CD4-positive, alpha-beta T cell treated with Interleukin-17A for 4 hours (primary cell): ENCODE measurements at places on chromosomes 2 and 18.

GRCh38 chr18:57249179-57249578 is 102.3 kb downstream of the BOD1L2 start:
- DNase-seq: no peak

GRCh38 chr2:202152104-202152715 is 79.2 kb downstream of the KIAA2012 start:
- DNase-seq: no peak

- DNase-seq: no peak
Observed at GRCh38 chr18:21341141-21341540, 99.1 kb downstream of the GREB1L start.

DNA sequence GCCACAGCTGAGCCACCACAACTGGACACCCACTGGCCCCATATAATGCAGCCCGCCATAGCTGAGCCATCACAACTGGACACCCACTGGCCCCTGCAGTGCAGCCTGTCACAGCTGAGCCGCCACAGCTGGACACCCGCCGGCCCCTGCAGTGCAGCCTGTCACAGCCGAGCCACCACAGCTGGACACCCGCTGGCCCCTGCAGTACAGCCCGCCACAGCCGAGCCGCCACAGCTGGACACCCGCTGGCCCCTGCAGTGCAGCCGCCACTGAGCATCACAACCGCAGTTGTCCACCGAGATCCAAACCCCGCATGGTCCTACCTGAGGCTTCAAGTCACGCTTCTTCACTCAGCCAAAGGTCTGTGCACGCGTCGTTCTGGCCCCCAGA is 134.2 kb downstream of the PXDN start:
- DNase-seq: no peak
